ENCODE measurements at places on chromosomes 1 and 21.

GRCh38 chr1:66303646-66304045 lies 230.3 kb upstream of the SGIP1 start:
- no peak for DNase-seq

DNA sequence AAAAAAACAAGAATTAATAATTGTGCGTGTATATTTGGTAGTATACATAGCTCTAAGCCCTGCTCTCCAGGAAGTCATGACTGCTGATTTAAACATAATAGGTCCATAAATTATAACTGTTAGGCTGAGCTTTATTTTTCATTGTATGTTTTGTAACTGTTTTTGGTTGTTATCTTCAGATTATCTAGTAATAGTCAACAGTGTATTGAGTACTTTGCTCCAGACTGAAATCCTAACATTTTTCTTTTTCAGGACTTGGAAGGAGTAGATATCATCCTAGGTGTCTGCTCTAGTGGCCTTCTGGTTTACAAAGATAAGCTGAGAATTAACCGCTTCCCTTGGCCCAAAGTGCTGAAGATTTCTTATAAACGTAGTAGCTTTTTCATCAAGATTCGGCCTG lies 90.9 kb downstream of the TMEM200B start:
- DNase-seq = no peak

DNA sequence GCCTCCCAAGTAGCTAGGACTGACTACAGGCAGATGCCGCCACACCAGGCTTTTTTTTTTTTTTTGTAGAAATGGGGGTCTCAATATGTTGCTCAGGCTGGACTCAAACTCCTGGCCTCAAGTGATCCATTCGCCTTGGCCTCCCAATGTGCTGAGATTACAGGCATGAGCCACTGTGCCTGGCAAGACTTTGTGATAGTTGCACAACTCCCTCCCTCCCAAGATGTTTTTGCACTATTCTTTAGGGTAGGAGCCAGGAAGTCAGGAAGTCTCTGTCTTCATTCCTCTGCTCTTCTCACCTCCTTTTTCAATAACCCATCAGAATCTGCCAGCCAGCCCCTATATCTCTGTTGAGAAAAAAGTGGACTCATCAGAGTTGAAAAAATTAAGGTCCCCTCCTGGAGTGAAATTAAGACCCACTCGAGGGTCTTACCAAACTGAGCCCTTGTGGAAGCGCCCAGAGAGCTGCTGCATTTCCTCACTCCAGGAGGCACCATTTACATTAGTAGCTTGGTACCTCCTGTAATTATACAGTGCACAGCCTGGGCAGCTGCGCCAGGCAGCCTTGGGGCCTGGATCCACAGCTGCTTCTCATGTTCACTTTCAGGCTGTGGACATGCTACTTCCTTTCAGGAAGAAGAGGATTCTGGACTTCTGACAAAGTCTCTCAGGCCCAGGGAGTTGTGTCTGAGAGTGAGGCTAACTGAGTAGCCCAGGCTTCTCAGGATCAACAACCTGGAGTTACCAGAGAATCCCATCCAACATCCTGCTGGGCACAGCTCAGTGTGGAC lies 24.0 kb downstream of the TCEA3 start:
- DNase-seq = no peak

DNA sequence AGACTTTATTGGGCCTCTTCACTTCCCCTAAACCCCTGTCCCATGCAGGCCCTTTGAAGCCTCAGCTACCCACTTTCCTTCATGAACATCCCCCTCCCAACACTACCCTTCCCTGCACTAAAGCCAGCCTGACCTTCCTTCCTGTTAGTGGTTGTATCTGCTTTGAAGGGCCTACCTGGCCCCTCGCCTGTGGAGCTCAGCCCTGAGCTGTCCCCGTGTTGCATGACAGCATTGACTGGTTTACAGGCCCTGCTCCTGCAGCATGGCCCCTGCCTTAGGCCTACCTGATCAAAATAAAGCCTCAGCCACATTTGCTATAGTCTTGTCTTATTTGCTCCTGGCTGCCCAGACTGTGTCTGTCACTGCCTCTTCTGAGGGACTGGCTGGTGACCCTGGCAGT lies 5.5 kb downstream of the GSTM4 start:
- no peak for DNase-seq

DNA sequence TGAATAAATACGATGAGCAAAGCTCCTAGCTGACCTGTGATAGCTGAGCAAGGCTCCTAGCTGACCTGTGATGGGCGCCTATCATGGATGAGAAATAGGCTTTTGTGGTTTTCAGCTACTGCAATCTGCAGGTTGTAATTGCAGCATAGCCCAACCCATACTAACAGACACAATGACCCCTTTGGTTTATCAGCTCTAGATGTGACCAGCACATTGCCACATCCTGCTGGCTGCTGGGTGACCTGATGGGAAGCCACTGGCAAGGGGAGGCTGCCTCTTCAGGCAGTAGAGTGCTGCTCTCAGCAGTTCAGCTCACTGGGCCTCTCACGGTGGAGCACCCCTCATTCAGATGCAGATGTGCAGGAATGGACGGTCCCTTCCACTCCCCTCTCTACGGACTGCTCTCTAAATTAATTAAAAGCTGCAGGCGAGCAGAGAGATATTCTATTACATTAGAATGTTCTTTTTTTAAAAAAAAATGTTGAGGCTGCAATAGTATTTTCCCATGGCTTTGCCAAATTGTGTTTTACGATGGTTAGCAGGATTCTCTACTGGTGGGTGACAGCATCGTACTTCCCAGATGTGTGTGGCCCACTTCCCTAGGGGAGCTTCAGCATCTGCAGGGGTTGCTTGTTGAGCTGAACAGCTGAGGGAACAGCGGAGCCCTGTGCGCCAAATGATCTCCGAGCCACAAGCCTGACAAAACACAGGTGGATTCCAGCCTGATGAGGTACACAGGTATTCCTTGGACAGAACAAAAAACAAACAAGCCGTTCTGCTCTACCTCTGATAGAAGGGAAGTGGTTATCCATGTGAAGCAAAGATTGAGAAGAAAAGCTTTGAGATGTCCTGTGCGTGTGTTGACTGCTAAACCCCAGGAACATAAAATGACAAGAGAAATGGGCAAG lies 65.0 kb downstream of the SYT6 start:
- no peak for DNase-seq

- DNase-seq = no peak
Measured at GRCh38 chr1:205783904-205784303, 8.6 kb upstream of the RAB29 start.

GRCh38 chr1:14929547-14930246 lies 223.8 kb upstream of the TMEM51 start:
- no peak for DNase-seq

DNA sequence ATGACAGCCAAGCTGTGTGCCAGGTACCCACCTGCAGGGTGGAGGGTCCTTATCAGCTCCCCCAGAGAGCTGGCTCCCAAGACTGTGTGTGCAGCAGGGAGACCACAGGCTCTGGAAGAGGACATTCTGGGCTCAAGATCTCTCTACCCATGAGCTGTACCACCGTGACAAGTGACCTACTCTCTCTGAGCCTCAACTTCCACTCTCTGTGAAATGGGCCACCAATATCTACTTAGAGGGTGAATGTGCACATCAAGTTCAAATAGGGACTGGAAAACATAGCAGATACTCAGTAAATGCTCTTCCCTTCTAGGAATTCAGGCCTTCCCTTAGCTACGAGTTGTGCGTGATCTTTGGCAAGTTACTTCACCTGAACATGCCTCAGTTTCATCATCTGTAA lies 1.5 kb downstream of the SLC30A2 start:
- DNase-seq = no peak

Data from NCI-H2081 treated with DMSO at 0.1 percent for 48 hours (cell line).